ENCODE measurements at places on chromosomes 6 and 20.

- DNase-seq = no peak
Observed at GRCh38 chr6:75818098-75818855, 69.2 kb downstream of the MYO6 start.

DNA sequence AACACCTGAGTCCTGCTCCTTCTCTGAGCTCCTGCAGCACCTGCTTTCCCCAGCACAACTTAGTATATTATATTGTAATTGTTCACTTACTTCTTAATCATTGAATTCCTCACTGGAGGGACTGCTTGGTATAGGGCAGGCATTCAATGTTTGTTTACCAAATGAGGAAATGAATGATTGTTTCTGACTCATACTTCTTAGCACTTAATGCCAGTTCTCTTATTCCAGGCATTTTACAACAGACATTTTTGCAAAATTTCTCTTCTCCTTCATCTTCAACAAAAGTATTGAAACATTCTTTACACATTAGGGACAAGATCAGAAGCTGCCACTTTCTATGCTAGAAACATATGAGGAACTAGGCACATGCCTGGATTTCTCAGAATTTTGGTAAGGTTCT lies 119.4 kb downstream of the TBX18 start:
- no peak for DNase-seq

DNA sequence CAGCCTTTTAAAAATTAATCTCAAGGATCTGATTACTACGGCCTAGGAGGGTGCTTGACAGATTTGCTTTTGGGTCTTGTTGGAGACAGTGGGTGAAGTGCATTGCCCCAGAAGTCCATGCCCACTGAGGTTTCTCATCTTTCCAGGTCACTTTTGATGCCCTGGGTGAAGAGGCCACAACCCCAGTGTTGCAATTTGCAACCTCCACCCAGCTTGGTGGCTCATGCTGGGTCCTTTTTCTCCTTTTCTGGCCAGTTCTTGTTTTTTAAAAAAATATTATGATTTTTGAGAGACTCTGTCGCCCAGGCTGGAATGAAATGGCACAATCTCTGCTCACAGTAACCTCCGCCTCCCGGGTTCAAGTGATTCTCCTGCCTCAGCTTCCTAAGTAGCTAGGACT lies 9.4 kb downstream of the STX11 start:
- DNase-seq = no peak

DNA sequence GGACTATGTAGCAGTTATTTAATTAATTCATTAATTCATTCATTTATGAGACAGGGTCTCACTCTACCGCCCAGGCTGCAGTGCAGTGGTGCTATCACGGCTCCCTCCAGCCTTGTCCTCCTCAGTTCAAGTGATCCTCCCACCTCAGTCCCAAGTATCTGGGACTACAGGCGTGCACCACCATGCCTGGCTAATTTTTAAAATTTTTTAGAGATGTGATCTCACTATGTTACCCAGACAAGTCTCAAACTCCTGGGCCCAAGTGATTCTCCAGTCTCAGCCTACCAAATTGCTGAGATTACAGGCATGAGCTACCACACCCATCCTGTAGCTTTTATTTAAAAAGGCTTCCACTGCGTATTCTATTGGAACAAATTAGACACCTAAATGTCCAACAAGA lies 23.4 kb downstream of the SRPK1 start:
- no peak for DNase-seq

DNA sequence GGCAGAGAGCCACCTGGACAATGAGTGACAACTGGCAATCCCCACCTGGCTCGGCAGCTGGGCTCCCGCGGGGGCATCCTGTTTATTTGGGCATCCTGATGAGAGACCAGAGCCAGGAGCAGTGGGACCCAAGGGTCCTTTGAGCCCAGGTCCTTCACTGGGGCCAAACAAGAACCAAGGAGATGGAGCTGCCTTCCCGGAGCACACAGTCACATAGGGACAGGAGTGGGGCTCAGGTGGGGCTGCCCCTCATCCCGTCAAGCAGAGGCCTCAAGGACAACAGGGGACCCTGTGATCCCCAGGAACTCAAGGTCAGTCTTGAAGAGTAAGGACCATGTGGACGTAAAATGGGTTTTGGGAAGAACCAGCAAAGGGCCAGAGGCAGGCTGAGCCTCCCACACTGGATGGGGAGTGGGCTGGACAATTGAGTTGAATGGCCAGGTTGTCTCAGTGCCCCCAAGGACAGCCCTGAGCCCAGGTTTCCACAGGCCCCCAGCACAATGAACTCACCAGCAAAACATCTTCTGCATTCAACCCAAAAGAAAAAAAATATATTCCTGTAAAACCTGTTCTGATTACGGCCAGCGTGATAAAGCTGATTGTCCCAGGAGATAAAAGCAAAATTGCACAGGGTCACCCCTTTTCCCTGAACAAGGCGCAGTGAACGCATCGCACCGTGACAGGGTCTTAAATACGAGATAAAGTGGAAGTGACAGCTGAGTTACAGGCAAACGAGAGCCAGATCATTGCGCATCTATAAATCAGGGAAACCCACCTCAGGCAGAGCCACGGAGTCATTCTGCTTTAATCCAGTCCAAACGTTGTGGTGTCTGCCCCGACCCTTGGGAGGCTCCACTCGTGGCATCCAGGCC lies 86.2 kb downstream of the ANKRD60 start:
- no peak for DNase-seq

DNA sequence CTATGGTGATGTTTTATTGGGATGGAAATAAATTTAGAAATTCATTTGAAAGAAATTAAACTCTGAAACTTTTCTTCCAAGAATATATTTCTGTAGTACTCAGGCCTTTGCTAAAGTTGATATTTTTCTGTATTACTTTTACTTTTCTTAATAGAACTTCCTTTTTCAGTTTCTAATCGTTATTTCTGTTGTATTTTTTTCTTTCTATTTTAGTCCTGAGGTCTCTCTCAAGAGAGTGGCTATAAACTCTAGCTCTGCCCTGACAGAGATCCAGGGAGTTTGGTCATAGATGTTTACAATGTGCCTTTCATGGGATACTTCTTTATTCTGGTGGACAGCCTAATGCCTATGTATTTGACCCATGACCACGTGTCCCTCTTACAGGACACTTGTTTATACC lies 51.0 kb downstream of the OR2B6 start:
- no peak for DNase-seq

DNA sequence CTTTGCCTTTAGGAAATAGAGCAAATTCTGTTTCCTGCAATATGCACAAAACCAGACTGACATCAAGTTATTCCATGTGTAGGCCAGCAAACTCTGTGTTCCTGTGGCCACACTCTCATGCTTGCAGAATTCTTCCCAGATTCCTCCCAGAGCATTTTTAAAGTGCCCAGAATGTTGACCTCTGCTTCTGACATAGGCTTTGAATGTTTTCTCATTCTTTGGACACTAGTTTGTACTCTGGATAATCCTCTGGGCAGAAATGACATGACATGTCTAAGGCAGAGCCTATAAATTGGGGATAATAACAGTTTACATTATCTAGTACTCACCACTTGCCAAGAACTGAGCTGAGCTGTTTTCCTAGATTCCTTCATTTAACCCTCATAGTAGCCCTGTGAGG lies 9.2 kb upstream of the EFHC1 start:
- DNase-seq = no peak

DNA sequence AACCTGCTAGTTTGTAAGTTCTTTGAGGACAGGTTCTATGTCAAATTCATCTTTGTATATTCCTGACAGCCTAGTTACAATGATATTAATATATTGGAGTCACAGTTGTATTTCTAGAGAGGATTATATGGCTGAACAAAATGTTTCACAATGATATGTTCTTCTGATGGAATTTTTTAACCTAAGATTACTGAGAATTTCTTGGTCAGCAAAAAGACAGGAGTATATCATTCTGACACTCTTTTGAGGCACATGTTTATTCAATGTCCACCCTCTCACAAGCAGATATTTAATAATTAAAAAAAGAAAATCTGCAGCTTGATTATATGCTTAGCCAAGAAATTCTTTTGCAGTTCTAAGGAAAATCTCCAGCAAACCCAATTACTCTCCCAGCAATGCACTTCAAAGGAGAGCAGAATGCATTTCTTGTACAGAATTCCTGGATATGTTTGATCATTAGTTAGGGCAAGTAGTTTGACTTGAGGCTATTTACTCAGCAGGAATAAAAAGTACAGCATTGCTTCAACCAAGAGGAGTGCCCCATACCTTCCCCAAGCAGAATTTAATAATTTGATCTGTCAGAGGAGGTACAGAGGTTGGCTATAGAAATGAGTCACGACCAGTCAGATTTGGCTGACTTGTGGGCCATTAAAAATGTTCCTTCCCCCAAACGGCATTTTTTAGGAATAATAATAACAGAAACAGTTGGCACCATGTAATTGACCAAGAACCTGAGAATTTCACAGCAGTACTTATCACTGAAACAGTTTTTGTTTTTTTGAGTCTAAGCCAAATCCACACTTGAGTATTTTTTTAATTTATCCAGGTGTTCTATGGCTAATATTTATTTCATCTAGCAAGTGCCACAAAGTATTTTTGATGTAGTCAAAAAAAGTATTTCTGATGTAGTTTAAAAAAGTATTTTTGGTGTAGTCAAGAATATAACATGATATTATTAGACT lies 508.1 kb upstream of the FLRT3 start:
- DNase-seq = no peak

- no peak for DNase-seq
Observed at GRCh38 chr20:24827603-24828295, 121.3 kb upstream of the CST7 start.
